Brain microvascular endothelial cell (primary cell): ENCODE measurements at places on chromosomes 2 and 18.
A peak's percentile ranks its signal among the peaks of the same experiment; 100 is the strongest.

- no peak for DNase-seq
Measured at GRCh38 chr2:40360652-40361051, 91.2 kb downstream of the SLC8A1 start.

GRCh38 chr18:48595703-48596218 lies 56.9 kb downstream of the CTIF start:
- DNase-seq = no peak

- no peak for DNase-seq
Measured at GRCh38 chr2:119692310-119692709, 13.3 kb downstream of the TMEM177 start.

DNA sequence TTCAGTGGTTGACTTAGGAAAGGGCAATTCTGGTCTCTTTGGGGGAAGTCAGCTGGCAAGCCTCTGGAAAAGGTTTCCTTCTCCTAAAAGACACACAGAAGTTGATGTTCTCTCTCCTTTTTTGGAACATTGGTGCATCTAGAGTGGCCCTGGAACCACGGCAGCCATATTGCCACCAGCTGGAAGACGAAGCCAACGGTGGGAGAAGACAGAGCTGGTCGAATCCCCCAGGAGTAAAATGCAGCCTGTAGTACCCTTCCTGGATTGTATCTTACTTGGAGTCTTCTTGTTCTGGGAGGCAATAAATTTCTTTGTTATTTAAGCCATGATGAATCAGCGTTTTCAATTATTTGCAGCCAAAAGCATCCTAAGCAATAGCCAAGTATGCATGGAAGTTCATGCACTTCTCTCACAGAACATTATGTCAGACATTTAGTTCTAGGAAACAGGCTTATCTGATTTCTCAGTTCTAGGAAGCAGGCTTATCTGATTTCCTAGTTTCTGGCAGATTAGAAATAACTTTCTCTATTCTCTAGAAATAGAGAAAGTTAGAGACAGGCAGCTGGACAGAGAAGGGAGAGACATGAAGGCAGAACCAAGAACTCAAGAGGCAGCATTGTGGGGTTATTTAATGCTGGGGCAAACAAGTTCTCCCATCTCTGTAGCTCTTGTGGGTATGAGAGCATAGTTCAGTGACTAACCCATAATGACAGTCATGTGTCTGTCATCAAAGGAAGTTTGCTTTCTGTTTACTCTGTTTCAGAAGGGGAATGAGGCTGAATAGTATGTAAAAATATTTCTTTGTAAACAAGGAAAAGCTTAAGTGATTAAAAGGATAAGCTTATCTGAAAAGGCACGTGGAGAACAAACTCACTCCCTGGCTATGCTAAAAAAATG lies 40.5 kb upstream of the NABP1 start:
- DNase-seq = no peak

DNA sequence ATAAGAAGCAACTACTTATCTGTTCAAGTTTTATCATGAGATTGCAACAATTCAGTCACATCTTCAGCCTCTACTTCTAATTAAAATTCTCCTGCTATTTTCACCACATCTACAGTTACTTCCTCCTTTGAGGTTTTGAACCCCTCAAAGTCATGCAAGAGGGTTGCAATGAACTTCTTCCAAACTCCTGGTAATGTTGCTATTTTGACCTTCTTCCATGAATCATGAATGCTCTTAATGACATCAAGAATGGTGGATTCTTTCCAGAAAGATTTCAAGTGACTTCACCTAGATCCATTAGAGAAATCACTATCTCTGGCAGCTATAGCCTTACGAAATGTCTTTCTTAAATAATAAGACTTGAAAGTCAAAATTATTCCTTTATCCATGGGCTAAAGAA lies 1052.8 kb upstream of the NRXN1 start:
- DNase-seq = no peak

GRCh38 chr2:212142631-212143030 lies 396.0 kb downstream of the ERBB4 start:
- no peak for DNase-seq

GRCh38 chr2:34670482-34670881 lies 1071.4 kb upstream of the FAM98A start:
- no peak for DNase-seq

DNA sequence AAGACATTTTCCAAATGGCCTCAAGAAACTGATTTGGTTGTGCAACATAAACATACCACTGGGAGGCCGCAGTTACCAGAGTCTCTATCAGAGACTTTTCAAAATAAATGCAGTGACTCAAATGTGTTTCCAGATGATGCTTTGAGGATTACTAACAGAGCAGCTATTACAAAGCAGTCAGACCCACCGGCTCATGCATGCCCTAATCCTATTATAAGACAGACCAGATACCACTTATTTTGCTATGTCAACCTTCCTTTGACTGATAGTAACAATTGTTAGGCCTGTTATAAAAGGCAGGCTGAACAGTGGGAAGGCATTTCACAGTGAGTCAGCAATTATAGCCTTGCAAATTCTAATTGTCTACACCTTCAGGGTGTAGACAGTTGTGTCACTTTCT lies 217.7 kb downstream of the LRRTM1 start:
- no peak for DNase-seq

DNA sequence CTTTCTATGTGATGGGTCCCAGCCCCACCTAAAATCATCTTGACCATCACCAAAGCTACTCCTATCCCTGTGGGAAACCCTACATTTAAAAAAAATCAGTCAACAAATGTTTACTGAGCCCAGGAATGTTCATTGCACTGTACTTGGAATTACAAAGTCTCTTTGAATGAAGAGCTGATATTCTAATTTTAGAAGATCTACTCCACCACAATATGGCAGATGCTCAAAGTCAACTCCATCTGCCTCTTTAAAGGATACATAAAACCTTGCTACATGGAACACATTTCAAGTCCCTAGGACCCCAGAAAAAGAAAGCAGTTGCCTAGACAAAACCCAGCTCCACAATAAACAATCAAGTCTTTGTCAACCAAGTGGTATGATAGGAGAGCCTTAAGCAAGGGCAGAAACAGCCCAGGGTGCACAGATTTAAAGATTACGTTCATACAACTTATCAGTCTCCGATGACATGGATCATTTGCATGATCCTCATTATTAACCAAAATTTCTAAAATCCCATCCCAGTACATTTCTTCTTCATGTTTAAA lies 234.3 kb upstream of the ACVR2A start:
- DNase-seq = no peak

DNA sequence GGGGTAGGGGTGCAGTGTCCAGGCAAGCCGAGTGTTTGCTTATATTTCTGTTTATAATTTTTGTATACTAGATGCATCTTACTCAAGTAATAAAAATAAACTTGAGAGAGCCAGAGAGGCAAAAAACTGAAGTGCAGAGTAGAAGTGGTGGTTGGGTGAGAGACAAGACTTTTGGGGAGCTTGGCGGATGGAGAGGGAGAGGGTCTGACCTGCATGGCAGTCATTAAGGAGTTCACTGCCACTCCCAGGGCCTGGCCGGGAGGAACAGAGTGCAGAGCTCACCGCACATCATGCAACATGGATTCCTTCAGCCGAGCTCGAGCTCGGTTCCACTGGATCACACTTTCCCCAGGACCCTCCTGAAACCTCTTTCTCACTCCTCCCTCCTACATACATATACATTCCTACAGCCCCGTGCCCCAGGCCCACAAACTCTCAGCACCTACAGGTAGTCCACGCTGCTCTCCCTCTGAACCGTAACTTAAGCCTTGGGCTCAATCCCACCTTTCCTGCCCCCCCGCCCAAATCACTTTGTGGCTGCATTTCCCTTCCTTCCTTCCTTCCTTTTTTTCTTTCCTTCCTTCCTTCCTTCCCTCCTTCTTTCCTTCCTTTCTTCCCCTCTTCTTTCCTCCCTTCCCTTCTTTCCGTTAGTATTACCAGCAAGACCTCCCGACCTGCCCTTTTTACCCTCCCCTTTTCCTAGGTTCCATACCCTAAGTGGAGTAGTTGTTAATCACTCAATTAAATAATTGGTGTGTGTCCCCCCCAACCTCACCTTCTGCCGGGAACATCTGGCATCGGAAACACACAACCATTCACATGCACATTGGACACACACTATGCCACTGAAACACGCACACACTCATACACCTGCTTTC lies 37.1 kb upstream of the ATP6V1B1 start:
- DNase-seq = no peak

GRCh38 chr2:19195661-19196060 lies 162.8 kb downstream of the OSR1 start:
- peak; percentile 58 for DNase-seq

GRCh38 chr2:210971431-210971830 lies 415.0 kb downstream of the CPS1 start:
- no peak for DNase-seq

DNA sequence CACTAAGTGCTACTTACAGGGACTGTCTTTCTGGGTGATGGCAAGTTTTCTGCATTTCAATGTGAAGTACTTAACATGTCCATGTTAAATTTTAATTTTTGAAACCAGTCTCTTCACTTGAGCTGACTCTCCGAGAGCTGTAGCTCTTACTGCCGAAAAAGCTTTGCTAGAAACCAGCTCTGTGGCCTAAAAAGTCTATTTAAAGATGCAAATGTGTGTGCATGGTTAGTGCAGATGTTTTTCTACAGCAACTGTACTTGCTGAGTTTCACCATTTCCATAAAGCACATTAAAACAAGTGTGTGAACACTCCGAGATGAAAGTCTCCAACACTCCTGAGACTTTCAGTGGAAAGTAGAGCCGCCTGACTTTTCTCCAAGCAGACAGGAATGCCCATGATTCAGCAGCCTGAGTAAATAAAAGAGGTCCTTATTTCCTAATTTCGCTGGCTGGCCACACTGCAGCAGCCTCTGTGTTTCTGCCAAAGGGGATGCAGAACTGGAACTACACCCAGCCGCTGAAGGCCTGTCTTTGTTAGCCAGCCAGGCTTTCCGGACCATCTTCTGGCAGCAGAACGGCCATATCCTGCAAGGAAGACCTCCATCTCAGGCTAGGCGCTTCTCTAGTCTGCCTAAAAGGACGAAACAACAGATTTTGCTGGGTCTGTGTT lies 121.2 kb downstream of the ZNF521 start:
- DNase-seq = peak; percentile 68

DNA sequence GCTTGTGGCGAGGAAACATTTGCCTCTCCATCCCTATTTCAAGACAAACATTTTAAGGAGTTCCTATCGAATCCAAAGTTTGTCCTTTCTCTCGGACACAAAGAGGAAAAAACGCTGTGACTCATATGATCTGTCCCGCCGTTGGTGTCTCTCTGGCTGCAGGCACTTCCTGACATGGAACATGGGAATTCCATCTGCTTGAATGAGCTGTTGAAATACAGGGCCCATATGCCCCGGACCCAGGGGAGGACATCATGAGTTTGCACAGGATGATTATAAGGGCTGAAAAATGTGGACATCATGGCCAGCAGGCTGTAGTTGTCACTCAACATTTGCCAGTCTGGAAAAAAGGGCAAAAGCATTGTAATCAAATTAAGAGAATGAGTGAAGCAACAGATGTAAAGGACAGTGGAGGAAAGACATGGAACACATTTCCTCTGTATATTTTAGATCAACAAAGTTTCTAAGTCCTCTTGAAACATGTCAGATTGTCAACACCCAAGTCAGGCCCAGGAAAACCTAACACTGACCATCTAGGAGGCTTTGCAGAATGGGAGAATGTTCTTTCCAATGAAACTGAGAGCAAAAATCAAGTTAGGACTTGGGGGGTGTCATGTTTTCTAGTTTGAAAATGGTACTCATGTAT lies 103.2 kb upstream of the SMIM21 start:
- no peak for DNase-seq

GRCh38 chr2:67544286-67544685 lies 147.2 kb downstream of the ETAA1 start:
- DNase-seq = no peak

GRCh38 chr2:179019260-179019659 lies 30.7 kb downstream of the CCDC141 start:
- DNase-seq = no peak

- no peak for DNase-seq
Measured at GRCh38 chr2:127463155-127463991, 45.1 kb downstream of the PROC start.

GRCh38 chr2:216416571-216417307 lies 4.5 kb downstream of the SMARCAL1 start:
- no peak for DNase-seq

GRCh38 chr2:157727693-157728092 lies 99.0 kb upstream of the ACVR1C start:
- no peak for DNase-seq

DNA sequence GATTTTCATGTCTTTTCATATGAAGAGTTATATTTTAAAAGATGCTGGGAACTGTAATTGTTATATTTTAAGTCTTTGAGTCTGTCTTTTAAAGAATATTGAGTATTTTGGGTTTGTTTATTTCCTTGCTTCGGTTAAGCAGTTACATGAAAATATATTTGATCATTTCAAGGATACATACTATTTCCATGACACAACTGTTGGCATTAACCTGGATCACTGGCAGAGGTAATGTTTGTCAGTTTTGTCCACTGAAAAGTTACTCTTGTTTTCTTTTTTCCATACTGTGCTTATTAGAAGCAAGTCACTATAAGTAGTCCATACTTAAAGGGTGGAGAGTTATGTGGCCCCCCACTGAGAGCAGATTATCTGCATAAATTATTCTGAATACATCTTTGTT lies 1142.0 kb upstream of the TMEFF2 start:
- DNase-seq = no peak

- no peak for DNase-seq
Measured at GRCh38 chr18:2588666-2589344, 17.4 kb downstream of the NDC80 start.

DNA sequence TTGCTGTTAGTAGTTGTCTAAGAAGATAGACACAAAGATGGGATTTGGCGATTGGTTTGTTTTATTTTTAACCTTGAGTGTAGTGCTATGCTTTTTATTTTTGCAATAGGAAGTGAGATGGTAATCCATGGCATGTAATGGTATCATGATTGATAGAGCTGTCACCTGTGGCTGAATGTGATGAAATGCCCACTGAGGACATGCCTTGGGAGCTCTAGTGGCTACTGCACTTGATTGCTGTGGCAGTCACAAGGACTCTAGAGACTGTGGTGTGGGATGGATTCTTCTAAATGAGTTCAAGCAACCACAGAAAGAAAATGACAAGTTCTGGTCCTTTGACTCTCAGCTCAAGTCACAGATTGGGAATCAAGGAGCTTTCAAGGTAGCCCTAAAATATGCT lies 139.4 kb downstream of the CYRIA start:
- no peak for DNase-seq
